ENCODE measurements at places on chromosomes 12 and 14.

- no peak for DNase-seq
Observed at GRCh38 chr12:25404955-25405354, 148.1 kb downstream of the LMNTD1 start.

- DNase-seq: no peak
Observed at GRCh38 chr12:15629761-15630160, 159.4 kb downstream of the EPS8 start.

- no peak for DNase-seq
Observed at GRCh38 chr14:102696856-102697495, 80.3 kb upstream of the TRAF3 start.

- DNase-seq: no peak
Observed at GRCh38 chr14:64117671-64118402, 176.3 kb downstream of the ESR2 start.
